ENCODE measurements at places on chromosomes 5 and 9.
A peak's percentile ranks its signal among the peaks of the same experiment; 100 is the strongest.

DNA sequence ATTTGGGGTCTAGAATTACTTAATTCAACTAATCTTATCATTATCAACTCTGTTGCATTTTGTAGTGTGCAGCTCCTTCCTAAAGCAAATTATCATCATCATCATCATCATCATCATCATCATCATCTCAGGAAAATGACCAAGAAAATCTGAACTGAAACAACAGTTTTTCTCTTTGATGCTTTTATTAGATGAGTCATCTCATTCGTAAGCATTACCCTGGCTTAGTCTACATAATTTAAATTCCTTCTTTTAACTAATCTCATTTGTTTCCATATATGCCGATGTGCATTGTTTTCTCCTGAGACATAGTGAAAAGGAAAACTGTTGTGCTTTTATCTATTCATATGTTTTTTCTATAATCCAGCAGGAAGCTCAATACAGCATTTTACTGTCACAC, 173.0 kb upstream of the PDE4D start:
- DNase-seq: no peak

DNA sequence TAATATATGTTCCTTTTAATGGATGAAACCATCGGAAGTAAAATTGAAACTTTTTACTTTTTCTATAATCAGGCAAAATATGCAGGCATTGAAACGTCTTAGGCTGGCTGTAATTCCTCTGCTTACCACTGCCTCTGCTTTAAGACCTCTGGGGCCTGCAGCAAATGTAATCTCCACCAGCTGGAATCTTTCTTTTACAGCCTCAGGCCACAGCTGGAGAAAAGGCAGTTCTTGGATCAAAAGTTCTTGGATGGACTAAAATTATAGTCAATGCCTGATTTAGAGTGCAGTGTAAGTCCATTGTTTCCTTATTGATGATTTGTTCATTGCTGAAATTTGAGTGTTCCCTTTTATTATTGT, 396.7 kb downstream of the KCTD16 start:
- DNase-seq: no peak

- DNase-seq: no peak
Observed at GRCh38 chr9:27124151-27124550, 15.1 kb downstream of the TEK start.

GRCh38 chr5:119290161-119290569, 65.7 kb upstream of the TNFAIP8 start:
- DNase-seq: peak; percentile 23

- no peak for DNase-seq
Observed at GRCh38 chr9:14849851-14850250, 60.4 kb downstream of the FREM1 start.

Measured in CD4-positive, alpha-beta T cell (primary cell).